ENCODE measurements at places on chromosomes 11 and 22.

DNA sequence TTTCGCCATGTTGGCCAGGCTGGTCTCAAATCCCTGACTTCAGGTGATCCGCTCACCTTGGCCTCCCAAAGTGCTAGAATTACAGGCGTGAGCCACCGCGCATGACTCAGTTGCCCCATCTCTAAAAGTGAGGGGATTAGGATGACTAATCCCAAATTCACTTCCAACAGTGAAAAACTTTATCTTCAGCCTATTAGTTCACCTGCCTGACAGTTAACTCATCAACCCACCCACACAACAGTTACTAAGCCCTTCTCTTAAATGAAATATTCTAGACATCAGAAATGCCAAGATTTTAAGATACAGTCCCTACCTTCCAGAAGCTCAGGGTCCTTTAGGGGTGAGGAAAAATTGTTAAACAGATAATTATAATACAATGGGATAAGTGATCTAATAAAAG lies 2.0 kb upstream of the ANKRD42 start:
- H3K4me1 ChIP-seq = peaks cover 38% of the 10 kb centered on the region
- no peak overlapping the region for H3K27ac ChIP-seq
- peaks cover 31% of the 10 kb centered on the region for H3K36me3 ChIP-seq

- no peaks in the 10 kb centered on the region for H3K36me3 ChIP-seq
- no peak for DNase-seq
- no peak overlapping the region for H3K27ac ChIP-seq
- no peaks in the 10 kb centered on the region for H3K4me1 ChIP-seq
These were observed 204.9 kb upstream of the TBCEL start for GRCh38 chr11:120819003-120819402.

DNA sequence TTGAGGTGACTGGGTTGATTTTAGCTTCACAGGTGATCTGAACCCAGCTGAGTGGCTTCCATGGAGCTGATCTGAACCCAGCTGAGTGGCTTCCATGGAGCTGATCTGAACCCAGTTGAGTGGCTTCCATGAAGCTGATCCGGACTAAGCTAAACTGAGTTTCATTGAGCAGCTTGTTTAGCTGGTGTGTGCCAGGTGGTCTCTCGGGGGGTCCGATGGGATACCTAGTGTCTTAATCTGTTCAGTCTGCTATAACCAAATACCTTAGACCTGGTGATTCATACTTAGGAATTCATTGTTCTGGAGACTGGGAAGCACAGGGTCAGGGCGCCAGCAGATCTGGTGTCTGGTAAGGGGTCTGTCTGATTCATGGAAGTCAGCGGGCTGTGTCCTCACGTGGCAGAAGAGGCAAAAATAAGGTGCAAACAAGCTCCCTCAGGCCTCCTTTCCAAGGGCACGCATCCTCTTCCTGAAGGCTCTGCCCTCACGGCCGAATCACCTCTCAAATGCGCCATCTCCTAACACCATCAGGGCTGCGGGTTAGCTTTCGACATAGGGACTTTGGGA lies 52.5 kb upstream of the KCNQ1OT1 start:
- H3K4me3 ChIP-seq = no peak overlapping the region
- DNase-seq = no peak
- no peak overlapping the region for H3K27ac ChIP-seq
- no peaks in the 10 kb centered on the region for H3K27me3 ChIP-seq
- H3K4me1 ChIP-seq = no peaks in the 10 kb centered on the region

DNA sequence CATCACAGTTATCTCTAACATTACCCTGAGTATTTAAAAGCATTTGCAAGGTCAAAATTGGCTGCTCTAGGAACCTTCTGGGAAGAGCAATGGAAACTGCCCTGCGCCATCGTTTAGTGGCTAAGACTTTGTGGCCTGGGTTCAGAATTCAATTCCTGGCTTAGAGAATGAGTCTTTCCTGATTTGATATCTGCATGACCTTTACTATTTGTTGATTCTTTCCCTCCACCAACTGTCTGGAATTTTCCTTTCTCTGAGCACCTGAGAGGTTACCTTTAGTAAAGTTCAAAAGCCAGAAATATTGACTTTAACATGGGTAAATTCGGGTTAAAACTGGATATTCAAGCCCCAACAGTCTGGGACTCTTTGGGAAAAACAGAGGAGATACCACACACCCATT lies 43.0 kb upstream of the SLC5A12 start:
- no peak overlapping the region for H3K27ac ChIP-seq
- H3K4me3 ChIP-seq = no peak overlapping the region
- no peaks in the 10 kb centered on the region for H3K27me3 ChIP-seq
- no peaks in the 10 kb centered on the region for H3K36me3 ChIP-seq
- no peak for DNase-seq

DNA sequence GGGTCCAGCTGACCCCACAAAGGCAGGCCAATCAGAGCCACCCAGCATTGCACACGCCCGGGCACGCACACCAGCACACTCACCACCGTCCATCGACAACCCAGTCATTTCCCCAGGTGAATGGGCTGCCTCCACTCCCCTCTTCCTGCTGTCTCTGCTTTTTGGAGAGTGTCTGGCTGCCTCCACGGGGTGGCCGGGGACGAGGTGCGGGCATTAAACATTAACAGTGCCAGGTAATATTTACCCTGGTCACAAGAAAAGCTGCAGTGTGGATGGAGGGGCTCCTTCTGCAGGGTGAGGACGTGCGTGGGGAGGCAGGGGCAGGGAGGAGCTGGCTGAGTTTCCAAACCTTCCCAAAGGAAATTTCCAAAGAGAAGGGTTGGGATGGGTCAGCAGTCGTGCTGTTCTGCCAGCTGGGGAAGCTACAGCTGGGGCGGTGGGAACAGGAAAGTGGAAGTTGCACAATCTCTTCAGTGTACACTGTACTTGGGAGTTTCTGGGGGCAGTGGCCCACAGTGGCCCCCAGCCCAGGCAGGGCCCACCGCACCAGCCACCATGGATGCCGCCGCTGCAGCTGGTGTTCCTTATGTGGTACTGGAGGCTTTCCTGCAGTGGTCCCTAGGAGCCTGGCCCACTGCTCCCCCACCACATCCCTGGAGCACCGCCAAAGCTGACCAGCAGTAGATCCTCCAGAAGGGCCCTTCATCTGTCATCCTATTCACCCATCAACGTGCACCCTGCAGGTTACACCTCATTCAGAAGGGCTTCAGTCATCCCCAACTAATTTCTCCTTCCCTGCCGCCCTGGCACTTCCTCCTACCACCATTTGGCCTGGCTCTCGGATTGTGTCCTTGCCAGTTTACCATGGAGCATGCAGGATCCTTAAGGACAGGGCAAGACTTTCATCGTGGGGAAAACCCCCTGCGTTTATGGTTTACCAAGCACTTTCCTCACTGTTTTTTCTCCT lies at the start of gene FXYD2:
TSS of gene FXYD2 (minus strand) at position 174 of the 967 bp plus-strand sequence. CDS start at position 108, 66 bp downstream.
- no peak within 1 kb of the TSS for H3K4me3 ChIP-seq
- H3K4me1 ChIP-seq = peaks cover 44% of the 10 kb centered on the region
- no peaks in the 10 kb centered on the region for H3K27me3 ChIP-seq
- peak within 1 kb of the TSS; percentile 82 for H3K27ac ChIP-seq
- H3K36me3 ChIP-seq = no peaks in the 10 kb centered on the region

GRCh38 chr11:134501406-134502152 lies 89.5 kb upstream of the B3GAT1 start:
- H3K4me3 ChIP-seq = no peak overlapping the region
- H3K27me3 ChIP-seq = no peaks in the 10 kb centered on the region
- no peak overlapping the region for H3K27ac ChIP-seq
- H3K36me3 ChIP-seq = no peaks in the 10 kb centered on the region
- DNase-seq = no peak

GRCh38 chr11:33935005-33935404 lies 43.1 kb upstream of the LMO2 start:
- no peaks in the 10 kb centered on the region for H3K27me3 ChIP-seq
- H3K36me3 ChIP-seq = no peaks in the 10 kb centered on the region
- no peak overlapping the region for H3K4me3 ChIP-seq
- peaks cover 28% of the 10 kb centered on the region for H3K4me1 ChIP-seq

- no peaks in the 10 kb centered on the region for H3K36me3 ChIP-seq
- no peak for DNase-seq
- H3K27me3 ChIP-seq = no peaks in the 10 kb centered on the region
- H3K4me1 ChIP-seq = peaks cover 12% of the 10 kb centered on the region
- H3K27ac ChIP-seq = no peak overlapping the region
These were observed 9.3 kb downstream of the KCNJ5 start for GRCh38 chr11:128900468-128900867.

DNA sequence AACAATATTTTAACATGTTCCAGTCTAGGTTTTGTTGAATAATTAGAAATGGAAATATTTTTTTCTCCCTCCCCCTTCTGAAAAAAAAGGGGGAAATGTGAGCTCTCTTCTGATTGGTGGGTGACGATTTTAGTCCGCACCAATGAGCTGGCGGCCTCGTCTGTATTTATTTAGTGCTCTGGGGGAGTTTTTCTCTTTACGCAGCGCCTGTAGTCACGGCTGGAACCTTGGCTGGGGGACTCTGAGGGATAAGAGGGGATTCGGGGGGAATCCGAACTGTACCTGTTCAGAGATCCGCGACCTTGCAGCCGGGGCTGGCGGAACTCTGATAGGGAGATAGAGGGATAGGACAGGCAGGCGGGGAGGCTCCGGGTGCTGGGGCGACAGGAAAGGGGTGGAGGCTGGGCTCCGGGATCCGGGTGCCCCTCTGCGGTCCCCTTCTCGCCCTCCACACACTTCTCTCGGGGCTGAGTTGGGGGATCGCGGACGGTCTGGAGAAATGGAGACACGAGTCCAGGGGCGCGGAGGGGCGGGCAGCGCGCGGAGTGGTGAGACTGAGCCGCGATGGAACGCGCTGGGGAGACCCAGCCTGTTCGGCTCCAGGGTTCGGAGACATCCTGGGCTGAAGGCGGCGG lies 99.7 kb upstream of the HSD17B12 start:
- H3K4me1 ChIP-seq = peaks cover 34% of the 10 kb centered on the region
- H3K27me3 ChIP-seq = peaks cover 25% of the 10 kb centered on the region
- no peaks in the 10 kb centered on the region for H3K36me3 ChIP-seq
- no peak overlapping the region for H3K27ac ChIP-seq
- DNase-seq = no peak
- no peak overlapping the region for H3K4me3 ChIP-seq

GRCh38 chr22:17578136-17578754 lies 14.9 kb downstream of the SLC25A18 start:
- no peaks in the 10 kb centered on the region for H3K4me1 ChIP-seq
- no peak overlapping the region for H3K27ac ChIP-seq
- H3K4me3 ChIP-seq = no peak overlapping the region

Data from vagina (tissue), 2 donors.